NCI-H510A treated with DMSO at 0.1 percent for 48 hours (cell line): ENCODE measurements at places on chromosomes 16 and 17.

GRCh38 chr17:62824290-62825131, 16.4 kb upstream of the MARCHF10 start:
- no peak for DNase-seq

- DNase-seq: no peak
Measured at GRCh38 chr16:66878067-66878466, 2.2 kb upstream of the PDP2 start.

- DNase-seq: no peak
Measured at GRCh38 chr16:75250809-75251279, 580 bp downstream of the BCAR1 start.

DNA sequence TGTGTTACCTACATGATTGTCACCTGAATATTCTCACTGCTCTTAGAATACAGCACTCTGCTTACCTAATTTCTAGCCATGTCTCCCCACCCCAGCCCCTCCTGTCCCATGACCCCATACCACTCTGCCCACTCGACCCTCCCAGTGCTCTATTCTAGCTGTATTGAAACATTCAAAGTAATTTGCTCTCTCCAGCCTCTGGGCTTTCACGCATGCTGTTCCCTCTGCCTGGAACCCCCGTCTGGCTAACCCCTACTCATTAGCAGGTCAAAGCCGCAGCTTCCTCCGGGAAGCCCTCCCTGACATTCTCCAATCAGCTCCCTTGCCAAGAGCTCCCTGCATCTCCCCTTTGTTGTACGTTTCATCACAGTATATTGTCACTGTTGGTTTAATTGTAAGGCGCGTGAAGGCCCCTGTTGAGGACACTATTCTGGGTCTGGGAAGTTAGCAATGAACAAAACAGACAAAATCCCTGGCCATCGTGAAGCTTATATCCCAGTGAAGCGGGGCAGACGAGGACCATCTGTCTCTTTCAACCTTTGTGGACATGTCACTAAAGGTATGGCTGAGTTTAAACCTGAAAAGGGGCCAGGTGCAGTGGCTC, 72.3 kb upstream of the LHX1 start:
- no peak for DNase-seq

DNA sequence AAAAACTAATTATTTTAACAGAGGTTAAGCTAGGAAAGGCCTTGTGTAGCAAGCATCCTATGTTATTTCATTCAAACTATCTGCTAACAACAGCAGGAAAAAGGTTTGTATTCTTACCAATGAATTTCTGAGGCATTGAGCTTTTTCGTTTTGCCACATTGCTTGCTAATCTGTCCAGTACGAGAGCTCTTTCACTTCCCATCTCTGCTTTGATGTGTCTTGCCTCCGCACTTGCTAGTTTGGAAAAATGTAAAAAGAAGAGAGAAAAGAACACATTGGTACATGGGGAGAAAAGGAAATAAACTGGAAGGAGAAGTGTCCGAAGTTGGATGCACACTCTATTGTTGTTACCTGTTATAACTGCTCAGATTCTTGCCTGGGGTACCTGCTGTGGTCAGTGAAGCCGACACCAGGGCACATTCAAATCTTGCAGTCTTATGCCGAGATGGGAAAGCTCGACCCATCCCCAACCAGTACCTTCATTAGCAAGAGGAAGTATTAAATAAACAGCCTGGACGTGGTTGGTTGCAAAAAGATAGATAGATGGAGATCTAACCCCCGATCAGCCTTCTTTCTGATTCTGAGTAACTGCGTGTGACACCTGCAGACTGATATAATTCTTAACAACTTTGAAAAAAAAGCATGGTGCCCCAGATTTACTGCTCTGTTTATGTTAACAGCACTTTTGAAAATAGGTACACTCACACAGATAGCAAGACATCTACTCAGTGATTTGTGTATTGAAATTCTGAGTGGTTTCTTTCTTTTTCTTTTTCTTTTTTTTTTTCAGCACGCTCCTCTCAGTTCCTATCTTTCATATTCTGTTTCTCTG, 40.0 kb downstream of the GRB7 start:
- DNase-seq: no peak

DNA sequence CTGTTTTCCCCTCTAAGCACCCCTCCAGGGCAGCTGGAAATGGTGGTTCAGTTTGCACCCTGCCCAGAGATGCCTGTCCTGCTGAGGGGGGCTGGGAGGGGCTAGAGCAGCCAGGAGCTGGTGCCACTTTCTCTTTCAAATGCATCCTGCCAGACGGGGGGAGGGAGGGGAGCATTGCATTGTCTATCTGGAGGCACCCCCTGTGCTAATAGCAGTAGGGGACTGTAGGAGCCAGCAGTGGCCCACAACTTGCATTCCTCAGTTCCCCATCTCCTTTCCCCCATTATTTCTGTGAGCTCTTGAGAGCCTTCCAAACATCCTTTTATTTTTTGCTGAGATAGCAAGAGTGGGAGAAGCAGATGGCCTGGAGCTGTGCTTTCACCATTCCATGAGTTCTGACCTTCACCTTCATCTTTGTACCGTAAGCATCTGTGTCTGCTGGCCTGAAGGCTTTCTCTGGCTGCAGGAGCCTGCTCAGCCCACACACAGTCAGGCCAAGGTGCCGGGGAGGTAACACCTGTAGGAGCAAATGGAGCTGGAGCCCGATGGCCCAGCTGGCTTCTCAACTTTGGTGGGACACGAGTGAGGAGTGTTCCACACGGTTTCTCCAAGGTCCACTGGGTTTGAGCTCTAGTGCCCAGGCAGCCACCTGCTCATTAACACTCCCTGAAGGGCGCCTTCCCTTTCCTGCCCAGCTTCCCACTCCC, 5.2 kb downstream of the WFDC1 start:
- DNase-seq: no peak

DNA sequence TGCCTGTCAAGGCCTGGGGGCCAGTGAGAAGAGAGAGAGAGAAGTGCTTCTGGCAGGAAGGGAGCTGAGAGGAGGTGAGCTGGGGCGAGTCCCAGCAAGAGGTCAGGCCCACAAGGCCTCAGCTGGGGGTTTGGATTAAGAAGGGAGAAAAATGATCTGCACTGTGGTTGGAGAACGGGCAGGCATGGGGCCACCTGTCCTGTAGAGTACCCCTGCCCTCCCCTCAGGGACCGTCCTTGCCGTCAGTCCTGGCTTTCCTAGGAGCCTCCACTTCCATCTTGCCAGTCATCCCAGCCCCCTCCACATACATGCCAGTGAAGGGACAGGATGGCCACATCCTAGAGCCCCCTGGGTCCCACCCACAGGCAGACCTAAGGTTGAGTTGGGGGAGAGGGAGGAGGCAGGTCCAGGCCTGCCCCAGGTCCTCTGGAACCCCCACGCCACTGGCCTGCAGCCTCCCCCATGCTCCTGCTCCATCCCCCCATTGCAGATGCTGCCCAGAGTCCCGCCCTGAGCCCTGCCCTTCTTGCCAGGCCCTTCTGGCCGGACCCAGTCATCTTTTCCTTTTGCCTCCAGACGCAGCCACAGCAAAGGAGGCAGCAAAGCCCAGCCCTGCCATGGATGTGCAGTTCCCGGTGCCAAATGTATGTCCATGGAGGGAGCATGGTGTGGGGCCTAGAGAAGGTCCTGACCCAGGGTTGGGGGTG, 18.9 kb downstream of the KATNB1 start:
- DNase-seq: no peak

GRCh38 chr16:53058441-53058840, 3.6 kb downstream of the CHD9 start:
- no peak for DNase-seq

DNA sequence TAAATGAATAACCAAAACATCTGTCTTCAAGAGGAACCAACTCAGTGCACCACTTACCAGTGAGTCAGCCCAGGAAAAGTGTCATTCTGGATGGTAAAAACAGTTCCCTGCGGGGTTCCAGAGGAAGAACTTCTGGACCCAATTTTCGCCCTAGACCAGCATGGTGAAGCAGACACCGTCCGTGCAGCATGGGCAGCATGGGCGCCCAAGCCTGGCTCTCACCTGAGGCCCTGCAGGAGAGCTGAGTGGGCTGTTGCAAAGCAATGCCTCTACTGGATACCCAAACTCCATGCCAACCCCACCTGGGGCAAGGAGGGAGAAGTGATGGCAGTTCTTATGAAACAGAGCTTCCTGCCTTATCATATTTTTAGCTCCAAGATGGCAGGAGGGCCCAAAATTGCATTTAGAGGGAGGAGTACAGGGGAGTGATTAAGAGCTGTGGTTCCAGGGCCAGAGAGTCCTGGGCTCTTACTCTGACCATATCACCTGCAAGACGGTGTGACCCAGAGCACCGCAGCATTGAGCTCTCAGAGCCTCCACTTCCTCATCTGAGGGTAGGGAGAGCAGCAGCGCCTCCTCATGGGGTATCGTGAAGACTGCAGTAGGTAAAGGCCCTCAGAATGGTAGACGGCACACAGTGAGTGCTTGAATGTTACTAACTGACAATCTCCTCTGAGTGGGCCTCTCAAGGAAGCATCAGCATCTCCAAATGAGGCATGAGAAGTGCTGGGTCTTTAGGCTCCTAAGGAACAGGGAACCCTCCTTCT, 16.6 kb upstream of the INPP5K start:
- DNase-seq: no peak

GRCh38 chr16:68041783-68042182, 18.7 kb downstream of the DUS2 start:
- no peak for DNase-seq

- DNase-seq: no peak
Measured at GRCh38 chr16:74887084-74887483, 97.8 kb downstream of the WDR59 start.

GRCh38 chr17:71850812-71851211, 270.0 kb upstream of the SOX9 start:
- DNase-seq: no peak

GRCh38 chr16:14509675-14510132, 120.4 kb downstream of the PARN start:
- no peak for DNase-seq

- DNase-seq: no peak
Measured at GRCh38 chr17:69460963-69461922, 46.7 kb downstream of the MAP2K6 start.

DNA sequence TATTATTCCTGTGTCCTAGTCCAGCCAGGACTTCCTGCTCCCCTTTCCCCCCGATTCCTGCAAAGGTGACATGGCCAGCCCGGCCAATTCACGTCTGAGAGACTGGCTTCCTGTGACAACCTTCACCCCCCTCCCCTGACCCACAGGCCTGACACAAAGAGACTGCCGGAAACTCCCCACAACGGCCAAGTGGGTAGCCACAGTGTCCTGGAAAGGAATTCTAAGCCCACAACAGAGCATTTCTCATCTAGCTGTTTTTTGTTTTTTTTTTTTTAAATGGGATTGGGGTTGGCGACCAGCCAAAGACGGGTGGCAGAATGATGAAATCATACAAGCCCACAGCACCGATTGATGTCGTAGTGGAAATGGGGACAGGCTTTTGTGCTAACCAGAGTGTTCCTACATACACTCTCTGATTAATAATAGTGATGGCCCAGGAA, 2.8 kb upstream of the XAF1 start:
- no peak for DNase-seq

- DNase-seq: no peak
Measured at GRCh38 chr16:49980166-49980565, 44.9 kb upstream of the CNEP1R1 start.

GRCh38 chr16:57147381-57148221, 38.2 kb downstream of the PSME3IP1 start:
- DNase-seq: no peak

DNA sequence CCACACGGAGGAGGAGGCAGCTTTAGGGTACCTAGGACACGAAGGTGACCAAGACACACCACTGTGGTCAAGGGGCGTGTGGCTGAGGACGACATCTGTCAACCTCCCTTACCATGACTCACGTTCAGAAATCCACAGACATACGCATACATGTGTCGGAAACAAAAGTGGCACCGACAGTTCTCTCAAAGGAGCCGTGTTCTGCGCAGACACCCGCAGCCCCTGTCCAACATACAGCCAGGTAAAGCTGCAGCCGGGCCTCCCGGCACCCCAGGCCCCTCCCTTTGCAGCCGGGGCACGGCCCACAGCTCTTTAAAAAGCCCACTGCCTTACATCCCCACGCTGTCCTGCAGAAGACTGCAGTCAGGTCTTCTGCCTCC, 40.5 kb upstream of the KLHDC4 start:
- DNase-seq: no peak

GRCh38 chr16:67860589-67861398, 12.1 kb upstream of the EDC4 start:
- no peak for DNase-seq

DNA sequence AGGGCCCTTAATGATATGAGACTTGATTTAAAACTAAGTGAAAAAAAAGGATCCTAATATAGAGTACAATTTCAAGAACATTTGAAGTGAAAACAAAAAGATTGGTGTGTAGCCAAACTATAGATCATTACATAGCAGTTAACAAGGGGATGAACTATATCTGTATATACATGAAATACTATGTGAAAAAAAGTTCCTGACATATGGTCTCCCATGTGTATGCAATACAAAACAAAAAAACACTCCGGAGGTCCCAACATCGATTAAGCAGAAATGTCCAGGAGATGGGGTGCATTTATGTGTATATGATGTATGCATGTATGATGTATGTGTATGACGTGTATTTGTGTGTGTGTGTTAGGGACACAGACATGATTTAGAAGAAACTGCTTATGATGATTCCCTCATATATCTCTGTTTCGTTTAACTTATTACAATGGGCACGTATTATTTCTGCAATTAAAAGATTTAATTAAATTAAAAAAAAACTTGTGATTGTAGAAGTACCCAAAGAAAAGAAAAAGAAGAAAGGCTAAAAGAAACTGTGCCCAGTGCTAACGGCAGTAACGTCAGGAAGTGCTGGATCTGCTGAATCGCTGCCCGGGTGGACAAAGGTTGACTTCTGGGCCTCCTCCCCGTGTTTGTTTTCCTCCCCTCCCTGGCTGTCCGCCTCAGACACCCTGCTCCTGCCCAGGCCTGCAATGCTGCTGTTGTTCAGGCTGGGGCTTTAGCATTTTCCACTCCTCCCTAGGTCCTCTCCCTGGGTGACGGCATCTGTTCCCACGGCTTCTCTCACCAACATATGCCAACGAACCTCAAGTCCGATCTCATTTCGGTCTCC, 36.9 kb downstream of the TBX4 start:
- no peak for DNase-seq

GRCh38 chr16:22348291-22348690, 26.1 kb downstream of the CDR2 start:
- DNase-seq: no peak

DNA sequence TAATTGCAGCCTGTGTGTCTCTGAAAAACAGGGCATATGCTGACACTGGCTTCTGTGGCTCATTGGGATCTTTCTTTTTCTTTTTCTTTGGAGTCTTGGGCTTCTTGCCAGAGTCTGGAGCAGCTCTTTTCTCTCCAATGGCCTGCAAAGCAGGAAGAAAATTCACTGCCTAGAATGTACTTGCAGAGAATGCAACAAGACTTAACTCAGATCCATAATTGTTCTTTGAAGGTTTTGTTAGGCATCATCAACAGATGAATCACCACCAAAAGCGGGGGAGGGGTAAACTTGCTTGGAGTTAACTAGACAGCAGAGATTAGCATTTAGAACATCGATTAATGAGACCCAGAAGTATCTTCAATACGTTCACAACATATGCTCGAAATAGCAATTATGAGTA, 100.9 kb downstream of the TOX3 start:
- DNase-seq: no peak

GRCh38 chr16:66919569-66920298, 1.0 kb upstream of the CDH16 start:
- DNase-seq: no peak

- DNase-seq: no peak
Measured at GRCh38 chr16:85728879-85729278, 22.0 kb downstream of the C16orf74 start.

GRCh38 chr16:84501077-84501735, 3.3 kb downstream of the MEAK7 start:
- no peak for DNase-seq

GRCh38 chr16:49854188-49854795, 1.6 kb downstream of the ZNF423 start:
- no peak for DNase-seq

GRCh38 chr16:3754081-3754703, 36.9 kb upstream of the TRAP1 start:
- no peak for DNase-seq
